Epithelial cell of proximal tubule (primary cell): ENCODE measurements at places on chromosomes 12 and 14. TPM values are rescaled to one million over a fixed set of nuclear protein-coding genes. Genes with fewer than 3 reads are reported as not detected.

GRCh38 chr12:48991247-48992050, 7.7 kb downstream of the DDN start:
- no peak for DNase-seq

C3AR1 gene
- 0.22 TPM in 1 of 2 replicates, not detected in the other for total RNA-seq

CAPRIN2 gene
- total RNA-seq, result 19.8 and 22.7 TPM in 2 replicates

GRCh38 chr12:124660851-124661250, 93.4 kb upstream of the NCOR2 start:
- DNase-seq, result no peak

DNA sequence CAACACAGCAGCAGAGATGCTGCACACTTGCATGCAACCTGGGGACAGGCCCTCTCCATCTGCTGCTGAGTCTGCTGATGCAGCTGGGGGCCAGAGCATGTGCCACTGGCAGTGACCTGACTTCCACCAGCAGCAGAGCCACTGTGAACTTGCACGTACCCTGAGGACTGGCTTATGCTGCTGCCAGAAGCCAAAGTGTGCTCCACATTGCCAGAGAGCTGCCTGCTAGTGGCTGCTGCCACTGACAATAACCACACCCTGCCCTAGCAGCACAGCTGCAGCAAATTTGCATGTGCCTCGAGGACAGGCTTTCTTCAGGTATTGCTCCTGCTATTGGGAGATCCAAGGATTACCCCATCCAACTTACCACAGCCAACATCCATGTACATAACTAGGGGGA, 4.5 kb upstream of the PRR4 start:
- DNase-seq, result no peak
